ENCODE measurements at places on chromosomes 1 and 21.

GRCh38 chr1:242691610-242691945 lies 167.1 kb upstream of the PLD5 start:
- DNase-seq = no peak

- no peak for DNase-seq
These were observed 31.0 kb upstream of the ACTL8 start for GRCh38 chr1:17724150-17724549.

DNA sequence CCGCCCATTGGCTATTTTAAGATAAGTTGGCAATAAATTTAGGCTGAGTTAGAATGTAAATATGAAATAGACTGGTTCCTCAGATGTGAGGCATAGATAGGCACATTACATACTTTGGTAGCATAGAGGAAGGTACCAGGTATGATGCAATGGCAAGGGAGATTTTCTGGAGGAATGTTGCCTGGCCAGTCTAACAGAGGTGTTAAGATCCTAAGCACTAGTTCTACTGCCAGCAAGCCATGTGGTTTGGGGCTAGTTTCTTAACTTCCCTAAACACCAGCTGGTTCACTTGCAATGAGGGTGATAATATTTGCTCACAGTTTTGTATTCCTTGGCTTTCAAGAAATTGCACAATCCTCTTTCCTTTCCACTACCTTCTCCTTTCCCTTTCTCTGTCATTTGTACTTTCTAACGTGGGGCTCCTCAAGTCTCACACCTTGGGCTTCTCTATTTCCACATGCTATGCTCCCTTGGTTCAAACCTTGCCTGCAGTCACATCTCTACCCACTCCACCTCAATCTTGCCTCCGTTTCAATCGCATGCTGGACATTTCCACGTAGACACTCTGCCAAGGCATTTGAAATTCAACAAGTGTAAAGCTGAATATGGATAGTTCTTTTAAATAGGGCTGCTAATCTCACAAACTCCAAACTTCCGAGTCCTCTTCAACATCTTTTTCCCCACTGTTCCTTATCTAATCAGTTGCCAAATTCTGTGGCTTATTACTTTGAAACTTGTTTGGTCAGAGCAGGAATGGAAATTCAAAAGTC lies 4.7 kb upstream of the CD55 start:
- DNase-seq = no peak

GRCh38 chr1:21626921-21627339 lies 42.2 kb downstream of the RAP1GAP start:
- no peak for DNase-seq

- no peak for DNase-seq
These were observed 7.6 kb downstream of the DENND2D start for GRCh38 chr1:111192658-111193519.

DNA sequence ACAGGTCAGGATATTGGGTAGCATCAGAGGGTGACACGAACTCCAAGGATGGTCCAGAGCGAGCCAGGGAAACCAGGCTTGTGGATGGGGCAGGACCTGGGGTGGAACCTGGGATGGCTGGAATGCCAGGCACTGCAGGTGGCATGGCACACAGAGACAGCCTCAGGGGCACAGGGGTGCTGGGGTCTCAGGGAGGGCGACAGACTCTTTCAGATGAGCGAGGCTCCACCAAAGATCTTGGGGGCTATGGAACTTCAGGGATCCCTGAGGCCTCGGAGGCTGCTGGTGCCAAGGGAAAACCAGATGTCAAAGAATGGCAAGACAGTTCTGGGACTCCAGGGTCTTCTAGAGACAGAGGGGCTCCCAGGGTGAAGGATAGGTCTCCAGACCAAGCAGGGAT lies 21.4 kb downstream of the IGFN1 start:
- DNase-seq = no peak

DNA sequence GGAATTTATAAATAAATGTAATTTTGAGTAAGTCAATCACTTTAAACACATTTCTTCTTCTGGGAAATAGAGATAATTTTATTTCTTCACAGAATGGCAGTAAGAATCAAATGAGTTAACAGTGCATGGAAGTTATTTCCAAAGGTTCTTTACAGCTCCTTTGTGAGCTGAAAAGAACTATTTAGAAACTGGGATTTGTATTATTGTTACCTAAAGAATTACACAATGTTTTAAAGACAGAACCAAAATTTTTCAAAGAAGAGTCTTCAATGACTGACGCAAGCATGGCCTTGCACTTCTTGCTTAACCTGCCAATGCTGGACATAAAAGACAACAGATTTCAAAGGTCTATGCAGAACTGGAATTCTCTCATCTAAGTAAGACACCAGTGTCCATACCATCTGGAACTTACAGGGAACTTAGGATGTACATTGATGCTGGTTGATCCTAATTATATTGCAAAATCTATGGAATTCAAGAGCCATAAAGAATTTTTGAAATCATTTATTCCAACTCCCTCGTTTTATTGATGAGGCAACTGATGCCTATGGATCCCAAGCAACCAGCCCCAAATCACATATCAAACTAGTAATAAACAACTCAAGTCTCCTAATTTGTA lies 2.7 kb downstream of the COLGALT2 start:
- no peak for DNase-seq

- no peak for DNase-seq
These were observed 7.1 kb upstream of the NAV1 start for GRCh38 chr1:201531551-201532425.

DNA sequence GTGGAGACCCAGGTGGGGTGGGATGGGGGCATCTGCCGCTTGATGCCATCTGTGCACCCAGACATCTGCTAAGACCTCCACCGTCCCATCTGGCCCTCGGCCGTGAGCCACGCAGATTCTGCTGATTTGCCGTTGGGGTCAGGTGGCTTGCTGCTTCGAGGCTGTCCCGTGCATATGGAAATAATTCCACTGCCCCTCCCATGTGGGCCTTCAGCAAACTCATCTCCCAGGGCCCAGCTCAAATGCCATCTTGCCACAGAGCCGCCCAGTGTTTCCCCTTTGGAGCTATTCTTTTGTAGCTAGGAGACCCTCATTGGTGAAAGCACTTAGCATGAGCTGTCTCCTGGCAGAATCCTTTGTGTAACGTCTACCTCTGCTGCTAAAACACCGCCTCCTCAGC lies 99.8 kb downstream of the KAZN start:
- no peak for DNase-seq

DNA sequence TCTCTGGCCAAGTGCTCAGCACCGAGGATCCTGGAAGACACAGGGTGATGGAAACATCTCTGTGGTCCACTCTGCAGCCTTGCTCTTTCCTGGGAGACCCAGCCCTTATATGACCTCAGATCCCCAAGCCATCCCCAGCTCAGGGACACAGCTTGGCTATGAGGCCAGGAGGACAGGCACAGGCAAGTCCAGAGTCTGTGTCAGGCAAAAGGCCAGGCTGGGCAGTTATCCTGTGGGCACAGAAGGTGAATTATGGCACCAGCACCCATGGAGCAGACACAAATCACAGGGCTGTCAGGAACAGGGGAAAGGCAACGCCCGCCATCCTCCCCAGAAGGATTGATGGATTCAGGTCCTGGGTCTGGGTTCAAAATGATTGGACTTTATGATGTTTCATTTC lies 52.1 kb upstream of the SCMH1 start:
- no peak for DNase-seq

- no peak for DNase-seq
These were observed 6.9 kb upstream of the MX1 start for GRCh38 chr21:41418956-41419680.

- no peak for DNase-seq
These were observed 271.4 kb downstream of the TBX15 start for GRCh38 chr1:118716775-118717174.

DNA sequence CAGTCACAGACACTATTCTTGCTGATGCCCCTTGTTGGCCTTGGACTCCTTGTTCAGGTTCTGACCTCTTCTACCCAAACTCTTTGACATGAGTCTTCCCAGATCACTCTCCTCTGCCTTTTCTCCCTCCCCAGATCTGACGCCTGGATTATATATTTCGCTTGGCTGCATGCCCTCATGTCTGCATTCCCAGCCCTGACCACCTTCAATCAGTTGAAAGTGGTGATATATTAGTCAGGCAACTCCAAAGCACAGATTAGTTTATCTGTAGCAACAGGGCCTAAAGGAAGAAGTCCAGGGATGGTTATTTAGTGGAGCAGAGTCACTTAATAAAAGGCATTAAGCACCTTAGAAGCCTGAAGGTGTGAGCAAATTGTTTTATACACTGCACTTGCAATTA lies 110.0 kb upstream of the GUCA2B start:
- no peak for DNase-seq

DNA sequence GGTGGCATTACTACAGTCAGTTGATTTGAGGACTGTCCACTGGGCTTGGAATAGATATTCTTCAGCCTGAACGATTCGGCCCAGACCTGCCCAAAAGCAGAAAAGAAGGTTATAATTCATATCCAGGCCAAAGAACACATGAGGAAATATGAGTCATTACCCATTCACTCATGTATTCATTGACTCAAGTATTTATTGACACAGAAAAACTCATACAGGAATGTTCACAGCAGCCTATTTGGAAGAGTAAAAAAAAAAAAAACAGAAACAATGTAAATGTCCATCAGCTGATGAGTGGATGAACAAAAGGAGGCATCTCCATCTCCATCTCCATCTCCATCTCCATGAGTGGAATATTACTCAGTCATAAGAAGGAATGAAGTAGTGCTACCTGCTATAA lies 15.9 kb downstream of the ZMYND12 start:
- DNase-seq = no peak

DNA sequence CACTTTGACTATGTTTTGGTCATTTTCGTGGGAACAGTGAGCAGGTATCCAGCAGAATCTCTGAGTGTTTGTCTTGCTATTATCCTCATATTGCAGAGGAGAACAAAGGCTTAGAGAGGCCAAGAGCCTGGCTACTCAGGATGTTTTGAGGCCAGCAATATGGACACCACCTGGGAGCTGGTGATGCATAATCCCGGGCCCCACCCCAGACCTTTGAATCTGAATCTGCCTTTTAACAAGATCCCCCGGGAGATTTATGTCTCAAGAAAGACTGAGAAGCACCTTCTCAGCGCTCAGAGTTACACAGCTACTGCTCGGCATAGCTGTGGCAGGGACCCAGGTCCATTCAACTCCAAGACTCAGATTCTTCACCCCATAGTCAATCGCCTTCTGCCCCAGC lies 72.8 kb downstream of the PTPRU start:
- no peak for DNase-seq

DNA sequence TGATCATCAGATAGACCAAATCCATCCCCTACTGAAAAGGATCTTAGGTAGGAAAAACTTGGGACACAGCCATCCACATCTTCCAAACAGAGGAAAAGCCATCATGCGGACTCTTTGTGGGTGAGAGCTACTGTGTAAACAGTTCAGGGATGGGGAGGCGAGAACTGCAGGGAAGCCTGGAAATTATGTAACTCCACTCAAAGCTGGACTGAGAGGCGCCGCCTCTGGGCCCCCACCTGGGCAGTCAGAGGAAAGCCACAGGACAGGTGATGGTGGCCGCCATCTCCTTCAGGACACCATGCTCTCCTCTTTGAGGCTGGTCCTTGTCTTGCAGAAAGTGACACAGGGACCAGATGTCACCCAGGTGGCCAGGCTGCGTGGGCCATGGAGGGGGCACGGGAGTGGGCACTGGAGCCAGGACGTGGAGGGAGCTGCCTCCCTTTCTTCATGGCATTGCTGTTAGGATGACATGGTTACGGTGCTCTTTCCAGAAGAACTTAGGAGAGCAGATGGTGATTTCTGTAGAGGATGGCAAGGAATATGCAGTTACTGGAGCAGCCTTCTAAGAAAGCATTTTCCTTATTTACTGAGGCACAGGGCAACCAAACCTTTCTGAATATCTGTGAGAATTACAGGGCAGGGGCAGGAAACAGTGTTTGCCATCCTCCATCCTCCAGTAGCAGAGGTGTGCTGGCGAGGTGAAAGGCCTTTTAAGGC lies 32.0 kb upstream of the TDRD10 start:
- no peak for DNase-seq

- no peak for DNase-seq
These were observed 22.0 kb downstream of the GNAI3 start for GRCh38 chr1:109570414-109570813.

DNA sequence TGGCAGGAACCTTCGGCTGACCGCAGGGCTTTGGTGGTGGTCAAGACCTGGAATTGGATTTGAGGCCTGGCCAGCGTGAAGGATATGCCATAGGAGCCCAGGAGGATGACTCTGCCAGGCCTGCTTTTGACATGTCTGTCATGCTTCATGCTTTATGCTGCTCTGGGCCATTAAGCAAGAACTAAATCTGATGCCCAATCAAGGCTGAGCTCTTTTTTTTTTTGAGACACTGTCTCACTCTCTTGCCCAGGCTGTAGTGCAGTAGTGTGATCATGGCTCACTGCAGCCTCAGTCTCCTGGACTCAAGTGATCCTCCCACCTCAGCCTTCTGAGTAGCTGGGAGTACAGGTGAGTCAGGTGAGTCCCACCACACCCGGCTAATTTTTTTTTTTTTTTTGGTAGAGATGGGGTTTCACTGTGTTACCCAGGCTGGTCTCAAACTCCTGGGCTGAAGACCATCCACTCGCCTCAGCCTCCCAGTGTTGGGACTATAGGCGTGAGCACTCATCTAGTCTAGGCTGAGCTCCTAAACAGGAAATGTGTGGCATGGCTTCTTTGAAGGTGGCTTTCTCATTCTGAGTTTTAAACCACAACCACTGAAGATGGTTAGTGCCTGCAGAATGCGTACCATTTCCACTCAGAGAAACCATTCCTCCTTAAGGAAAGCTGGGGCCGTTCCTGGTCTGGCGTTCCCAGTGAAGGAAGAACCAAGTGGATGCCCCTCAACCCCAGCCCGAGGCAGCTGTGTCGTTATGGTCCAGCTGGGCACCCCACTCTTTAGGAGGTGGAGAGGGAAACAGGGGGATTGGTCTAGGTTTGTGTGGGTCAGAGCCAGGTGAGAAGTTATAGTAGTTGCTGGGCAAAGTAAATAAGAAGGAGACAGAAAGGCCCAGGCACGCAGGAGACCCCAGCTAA lies 34.2 kb upstream of the ATP5PO start:
- DNase-seq = no peak

GRCh38 chr1:163844459-163844858 lies 522.7 kb downstream of the NUF2 start:
- no peak for DNase-seq

DNA sequence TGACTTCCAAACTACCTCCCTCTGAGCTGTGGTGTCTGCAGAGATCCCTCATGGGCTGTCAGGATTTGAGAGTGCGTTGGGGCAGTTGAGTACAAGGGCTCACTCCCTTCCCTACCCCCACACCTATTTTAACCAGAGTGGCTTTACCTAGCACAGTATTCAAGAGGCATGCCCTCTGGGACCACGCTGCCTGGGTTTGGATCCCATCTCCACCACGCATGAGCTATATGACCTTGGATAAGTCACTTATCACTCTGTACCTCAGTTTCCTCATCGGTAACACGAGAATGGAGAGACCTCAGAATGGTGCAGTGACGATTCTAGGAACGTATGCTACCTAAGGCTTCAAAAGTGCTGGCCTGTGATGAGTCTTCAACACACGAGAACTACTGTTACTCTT lies 147.3 kb upstream of the WNT4 start:
- DNase-seq = no peak

GRCh38 chr1:192633533-192634253 lies 2.3 kb upstream of the RGS13 start:
- DNase-seq = no peak
